A549 treated with CpdA at 1 μM for 4 hours (cell line): ENCODE measurements at places on chromosomes 13 and 19. TPM values are rescaled to one million over a fixed set of nuclear protein-coding genes. Genes with fewer than 3 reads are reported as not detected.

Gene GTF3A
- 92.7 to 102 TPM (median 98.3 TPM) in 5 replicates for total RNA-seq

Gene ZNF350
- total RNA-seq: 3.4 to 5.2 TPM (median 4.7 TPM) in 5 replicates

Gene TGFBR3L
- total RNA-seq: 1.3 to 2.3 TPM (median 2.0 TPM) in 5 replicates

Gene OR7C1
- not detected in 5 replicates for total RNA-seq

Gene ZSWIM9
- 5.7 to 8.5 TPM (median 7.5 TPM) in 5 replicates for total RNA-seq

Gene NPAS1
- 5.6 to 8.0 TPM (median 6.0 TPM) in 5 replicates for total RNA-seq

Gene KIR2DL3
- total RNA-seq: not detected in 5 replicates

Gene GNA15
- total RNA-seq: 0.05 to 0.17 TPM (median 0.12 TPM) in 3 of 5 replicates, not detected in the others

Gene PRODH2
- total RNA-seq: 0.17 to 0.50 TPM (median 0.25 TPM) in 5 replicates

Gene KIR3DL1
- total RNA-seq: not detected in 5 replicates
